Vagina (tissue), 2 donors: ENCODE measurements at places on chromosomes 1 and 21.

DNA sequence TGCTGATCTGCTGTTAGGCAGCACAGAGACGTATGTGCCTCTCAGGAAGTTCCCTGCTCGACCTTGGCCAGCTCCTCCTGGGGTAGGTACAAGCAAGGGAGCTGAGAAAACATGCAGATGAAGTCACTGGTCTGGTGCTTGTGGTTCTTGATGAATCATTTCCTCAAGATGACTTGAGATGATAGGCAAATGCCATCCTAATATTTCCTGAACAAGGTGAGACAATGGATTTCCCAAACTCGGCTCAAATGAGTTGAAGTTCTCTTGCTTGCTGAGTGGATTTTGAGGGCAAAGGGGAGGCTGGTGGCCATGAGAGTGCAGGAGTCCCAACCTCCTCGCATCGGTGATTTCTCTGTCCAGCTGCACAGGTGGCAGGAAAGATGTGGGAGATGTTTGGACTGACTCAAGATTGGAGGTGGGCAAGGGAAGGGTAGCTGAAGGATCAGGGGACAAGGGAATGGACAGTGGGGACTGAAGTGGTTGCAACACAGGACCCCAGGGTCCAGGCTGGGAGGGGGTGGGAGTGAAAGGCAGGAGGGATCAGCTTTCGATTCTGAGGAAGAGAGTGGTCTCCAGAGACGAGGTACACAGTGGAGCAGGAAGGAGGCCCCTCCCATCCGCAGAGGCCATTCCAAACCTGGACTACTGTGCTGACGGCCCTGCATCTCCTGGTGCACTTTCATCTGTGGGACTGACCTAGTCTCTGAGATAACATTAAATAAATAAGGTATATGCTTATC, 63.9 kb downstream of the CAPN2 start:
- no peak overlapping the region for H3K4me3 ChIP-seq
- no peaks in the 10 kb centered on the region for H3K27me3 ChIP-seq
- H3K4me1 ChIP-seq, result peaks cover 18% of the 10 kb centered on the region
- peak; percentile 84 for DNase-seq

DNA sequence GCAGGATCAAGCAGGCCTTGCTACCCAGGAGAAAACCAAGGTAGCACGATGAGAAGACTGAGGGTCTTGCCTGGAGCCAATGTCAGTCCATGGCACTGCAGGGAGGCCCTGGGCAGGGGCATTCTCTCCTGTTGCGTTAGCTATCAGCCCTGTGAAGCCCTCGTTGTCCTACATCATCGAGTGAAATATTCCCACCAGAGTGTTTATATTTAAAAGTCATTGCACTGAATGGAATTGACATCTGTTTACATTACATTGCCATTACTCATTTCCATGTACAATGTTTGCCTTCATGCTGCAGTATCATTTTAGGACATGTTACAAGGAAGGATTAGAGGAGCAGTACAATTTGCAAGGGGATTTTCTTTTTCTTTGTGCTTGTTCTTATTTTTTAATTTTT, 243.9 kb downstream of the KAZN start:
- H3K36me3 ChIP-seq, result no peaks in the 10 kb centered on the region
- H3K27ac ChIP-seq, result peak overlapping the region; percentile 64
- DNase-seq, result no peak
- H3K4me3 ChIP-seq, result no peak overlapping the region

GRCh38 chr1:58437623-58438022, 108.9 kb downstream of the OMA1 start:
- H3K27ac ChIP-seq, result no peak overlapping the region
- H3K4me1 ChIP-seq, result peaks cover 6% of the 10 kb centered on the region
- DNase-seq, result no peak
- H3K4me3 ChIP-seq, result no peak overlapping the region
- no peaks in the 10 kb centered on the region for H3K27me3 ChIP-seq

DNA sequence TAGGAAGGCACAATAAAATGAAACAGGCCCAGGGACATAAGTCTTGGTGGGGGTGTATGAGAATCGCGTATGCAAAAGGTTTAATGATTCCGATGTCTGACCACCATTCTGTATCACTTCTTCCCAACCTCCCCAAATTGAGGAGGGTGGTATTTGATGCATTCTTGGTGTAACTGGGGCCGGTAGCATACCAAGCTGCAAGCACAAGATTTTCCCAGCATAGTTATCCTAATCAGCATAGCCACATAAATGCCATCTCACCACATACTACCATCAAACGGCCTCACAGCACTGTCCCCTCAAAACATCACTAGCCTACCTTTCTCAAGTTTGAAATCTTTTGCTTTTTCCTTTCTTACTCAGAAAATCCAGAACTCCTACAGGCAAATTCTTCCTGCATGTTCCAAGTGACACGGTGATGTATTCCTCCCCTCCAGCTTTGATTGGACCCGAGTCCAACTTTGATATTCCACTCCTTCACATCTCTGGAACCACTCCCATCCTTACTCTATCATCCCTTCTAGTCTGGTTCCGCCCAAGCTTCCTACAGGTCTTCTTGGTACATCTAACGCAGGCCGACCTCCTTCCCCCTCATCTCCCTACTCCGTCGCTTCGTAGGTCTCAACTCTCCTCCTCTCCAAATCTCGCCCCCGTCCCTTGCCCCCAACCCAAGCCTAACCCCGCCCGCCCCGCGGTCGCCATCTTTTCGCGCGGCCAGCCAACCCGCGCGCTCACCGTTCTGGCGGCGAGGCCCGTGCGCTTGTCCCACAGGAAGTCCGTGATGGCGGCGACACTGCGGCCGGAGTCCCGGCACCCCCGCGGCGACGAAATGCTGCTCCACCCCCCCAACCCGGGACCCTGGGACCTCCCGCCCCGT, 600 bp downstream of the CLK2 start:
- peak overlapping the region; percentile 93 for H3K27ac ChIP-seq
- H3K27me3 ChIP-seq, result no peaks in the 10 kb centered on the region
- H3K4me3 ChIP-seq, result peak overlapping the region; percentile 83

GRCh38 chr1:151924691-151925587, 15.6 kb upstream of the THEM4 start:
- H3K27me3 ChIP-seq, result no peaks in the 10 kb centered on the region
- no peaks in the 10 kb centered on the region for H3K4me1 ChIP-seq
- no peak overlapping the region for H3K27ac ChIP-seq

GRCh38 chr1:214688891-214689290, 85.9 kb downstream of the CENPF start:
- H3K4me3 ChIP-seq, result no peak overlapping the region
- no peaks in the 10 kb centered on the region for H3K36me3 ChIP-seq
- no peaks in the 10 kb centered on the region for H3K4me1 ChIP-seq
- H3K27ac ChIP-seq, result no peak overlapping the region

DNA sequence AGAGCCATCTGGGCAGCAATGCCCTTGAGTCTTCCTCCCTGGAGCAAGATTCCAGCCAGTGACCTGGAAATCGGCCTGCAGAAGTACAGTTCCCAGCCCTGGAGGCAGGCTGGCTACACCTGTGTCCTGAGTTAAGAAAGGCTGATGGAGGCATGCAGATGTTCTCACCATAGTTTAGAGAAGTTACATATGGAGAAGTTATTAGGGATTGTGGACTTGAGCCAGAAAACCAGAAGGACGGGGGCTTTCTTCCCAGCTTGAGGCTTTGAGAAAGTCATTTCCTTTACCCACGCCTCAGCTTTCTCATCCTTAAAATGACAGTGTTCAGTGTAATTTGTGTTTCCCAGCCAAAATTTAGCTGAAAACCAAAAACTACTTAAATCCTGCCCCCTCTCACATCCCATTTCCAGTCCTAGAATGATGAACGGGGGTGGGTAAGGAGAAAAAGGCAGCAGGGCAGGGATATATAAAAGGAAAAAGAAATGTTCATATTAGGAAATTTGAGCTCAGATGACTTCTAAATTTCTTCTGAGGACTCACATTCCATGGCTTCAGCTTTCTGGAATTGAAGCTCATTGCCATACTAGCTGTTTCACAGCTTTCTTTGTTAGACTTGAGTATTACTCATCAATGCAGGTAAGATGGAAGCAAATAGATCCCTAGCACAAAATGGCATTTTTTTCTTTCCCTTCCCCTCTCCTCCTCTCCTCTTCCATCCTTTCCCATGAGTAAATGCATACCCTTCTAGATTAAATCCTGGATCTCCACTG, 14.4 kb upstream of the C8B start:
- no peaks in the 10 kb centered on the region for H3K4me1 ChIP-seq
- no peak for DNase-seq
- H3K27me3 ChIP-seq, result no peaks in the 10 kb centered on the region
- no peak overlapping the region for H3K4me3 ChIP-seq
- H3K36me3 ChIP-seq, result no peaks in the 10 kb centered on the region

GRCh38 chr1:215523906-215524305, 43.2 kb upstream of the KCTD3 start:
- H3K27ac ChIP-seq, result no peak overlapping the region
- DNase-seq, result no peak
- H3K4me3 ChIP-seq, result no peak overlapping the region
- H3K4me1 ChIP-seq, result no peaks in the 10 kb centered on the region
- H3K27me3 ChIP-seq, result no peaks in the 10 kb centered on the region
- H3K36me3 ChIP-seq, result no peaks in the 10 kb centered on the region

DNA sequence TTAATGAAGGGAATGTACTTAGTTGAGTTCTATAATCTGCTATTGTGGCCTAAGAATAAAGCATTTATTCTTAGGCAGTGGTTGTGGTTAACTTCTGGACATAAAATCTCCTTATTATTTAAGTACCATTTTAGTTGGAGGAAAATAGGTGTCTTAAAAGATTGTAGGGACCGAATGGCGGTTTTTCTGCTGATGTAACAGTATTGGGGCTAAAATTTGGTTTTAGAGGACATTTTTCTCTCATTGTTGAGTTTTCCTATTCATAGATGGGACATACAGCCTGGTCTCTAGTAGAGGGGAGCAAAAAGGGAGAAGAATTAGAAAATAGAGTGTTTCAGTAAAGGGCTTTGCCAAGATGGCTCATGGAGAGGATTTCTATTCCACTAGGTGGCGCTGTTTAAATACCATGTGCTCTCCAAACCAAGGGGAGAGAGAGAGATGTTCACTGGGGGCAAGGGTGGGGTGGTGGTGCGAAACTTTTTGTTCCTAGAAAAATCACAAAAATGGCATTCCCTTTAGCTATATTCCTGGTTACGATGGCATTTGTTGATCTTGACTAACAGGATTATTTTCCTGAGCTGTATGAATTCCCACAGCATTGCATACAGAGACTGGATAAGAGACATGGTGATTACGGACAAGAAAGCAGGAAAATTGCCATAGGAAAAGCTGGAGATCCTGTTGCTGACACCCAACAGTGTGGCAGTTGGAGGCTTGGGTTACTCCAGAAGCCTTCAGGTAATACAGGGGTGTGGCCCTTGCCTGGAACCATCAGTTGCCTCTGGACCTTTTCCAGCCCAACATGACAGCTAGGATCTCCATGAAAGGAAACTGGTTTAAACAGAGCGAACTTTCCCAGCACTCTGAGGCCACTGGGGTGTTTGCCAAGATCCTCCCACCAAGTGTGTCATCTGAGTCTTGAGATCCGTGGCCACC, 18.2 kb upstream of the FCGR2A start:
- H3K4me3 ChIP-seq, result no peak overlapping the region
- no peaks in the 10 kb centered on the region for H3K27me3 ChIP-seq
- no peaks in the 10 kb centered on the region for H3K36me3 ChIP-seq
- no peak overlapping the region for H3K27ac ChIP-seq
- H3K4me1 ChIP-seq, result no peaks in the 10 kb centered on the region

- no peak for DNase-seq
- no peaks in the 10 kb centered on the region for H3K27me3 ChIP-seq
- no peak overlapping the region for H3K27ac ChIP-seq
- H3K4me3 ChIP-seq, result no peak overlapping the region
- no peaks in the 10 kb centered on the region for H3K36me3 ChIP-seq
- H3K4me1 ChIP-seq, result no peaks in the 10 kb centered on the region
These were observed 6.5 kb downstream of the CNTN2 start for GRCh38 chr1:205049479-205049878.

DNA sequence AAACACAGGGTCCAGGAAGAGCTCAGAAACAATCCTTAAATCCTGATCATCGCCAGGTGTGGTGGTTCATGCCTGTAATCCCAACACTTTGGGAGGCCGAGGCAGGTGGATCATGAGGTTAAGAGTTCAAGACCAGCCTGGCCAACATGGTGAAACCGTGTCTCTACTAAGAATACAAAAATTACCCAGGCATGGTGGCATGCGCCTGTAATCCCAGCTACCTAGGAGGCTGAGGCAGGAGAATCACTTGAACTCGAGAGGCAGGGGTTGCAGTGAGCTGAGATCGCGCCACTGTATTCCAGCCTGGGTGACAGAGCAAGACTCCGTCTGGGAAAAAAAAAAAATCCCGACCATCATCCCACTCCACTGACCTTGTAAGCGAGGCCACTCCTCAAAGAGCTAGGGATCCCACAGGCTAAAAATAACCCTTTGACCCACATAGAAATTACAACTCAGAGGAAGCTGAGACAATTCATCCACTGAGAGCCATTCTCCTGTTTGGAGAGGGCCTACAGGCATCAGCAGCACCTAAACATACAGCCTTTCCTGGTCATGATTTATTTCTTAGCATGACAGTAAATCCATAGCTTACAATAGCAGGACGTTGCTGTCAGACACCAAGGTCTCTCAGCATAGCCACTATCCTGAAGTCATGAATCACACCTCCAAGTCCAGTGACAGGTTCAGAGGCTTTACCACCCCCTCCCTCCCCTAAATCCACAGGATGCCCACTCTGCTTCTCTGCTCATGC, 66.7 kb downstream of the TGFBR3 start:
- no peak for DNase-seq
- no peaks in the 10 kb centered on the region for H3K27me3 ChIP-seq
- H3K4me3 ChIP-seq, result no peak overlapping the region
- peak overlapping the region; percentile 57 for H3K27ac ChIP-seq
- H3K4me1 ChIP-seq, result peaks cover 64% of the 10 kb centered on the region

DNA sequence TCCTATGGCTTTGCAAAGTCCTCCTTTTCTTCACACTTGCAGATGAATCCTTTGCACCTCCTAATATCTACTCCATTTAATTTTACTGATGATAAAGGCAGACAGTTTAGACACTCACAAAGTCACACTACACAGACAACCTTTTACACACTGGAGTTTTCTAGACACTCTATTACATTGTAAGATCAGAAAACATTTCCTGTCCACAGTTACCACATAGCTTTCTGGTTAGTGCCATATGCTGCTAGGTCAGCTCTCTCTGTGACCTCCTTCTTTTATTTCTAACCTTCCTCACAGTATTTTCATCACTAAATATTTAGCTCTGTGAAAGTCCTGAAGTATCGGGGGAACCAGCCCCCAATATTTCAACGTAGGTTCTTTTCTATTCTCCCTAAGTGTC, 5.1 kb downstream of the SH2D1B start:
- H3K36me3 ChIP-seq, result no peaks in the 10 kb centered on the region
- no peaks in the 10 kb centered on the region for H3K4me1 ChIP-seq
- H3K27ac ChIP-seq, result no peak overlapping the region
- no peaks in the 10 kb centered on the region for H3K27me3 ChIP-seq
- no peak overlapping the region for H3K4me3 ChIP-seq

- no peaks in the 10 kb centered on the region for H3K4me1 ChIP-seq
- no peak overlapping the region for H3K4me3 ChIP-seq
- no peak for DNase-seq
- H3K27ac ChIP-seq, result no peak overlapping the region
- no peaks in the 10 kb centered on the region for H3K27me3 ChIP-seq
These were observed 75.2 kb upstream of the CD1D start for GRCh38 chr1:158105352-158106095.
